HEK293T (cell line): ENCODE measurements at places on chromosomes 6 and 20.

DNA sequence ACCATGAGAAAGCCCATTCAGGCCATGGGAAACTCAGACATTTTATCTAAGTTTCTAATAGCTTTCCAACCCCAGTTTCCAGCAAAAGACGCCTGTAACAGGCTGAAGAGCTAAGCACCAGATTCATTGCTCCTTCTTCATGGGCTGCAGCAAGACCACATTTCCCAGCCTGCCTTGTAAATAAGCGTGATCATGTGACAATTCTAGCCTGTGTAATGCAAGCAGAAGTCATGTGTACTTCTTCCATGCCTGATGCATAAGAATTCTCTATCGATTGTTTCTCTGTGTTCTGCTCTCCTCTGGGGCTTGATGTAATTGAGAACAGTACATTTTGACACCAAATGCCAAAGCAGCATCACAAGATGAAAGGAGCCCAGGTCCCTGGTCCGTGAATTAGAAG is 6.8 kb downstream of the PCSK2 start:
- DNase-seq, result no peak

DNA sequence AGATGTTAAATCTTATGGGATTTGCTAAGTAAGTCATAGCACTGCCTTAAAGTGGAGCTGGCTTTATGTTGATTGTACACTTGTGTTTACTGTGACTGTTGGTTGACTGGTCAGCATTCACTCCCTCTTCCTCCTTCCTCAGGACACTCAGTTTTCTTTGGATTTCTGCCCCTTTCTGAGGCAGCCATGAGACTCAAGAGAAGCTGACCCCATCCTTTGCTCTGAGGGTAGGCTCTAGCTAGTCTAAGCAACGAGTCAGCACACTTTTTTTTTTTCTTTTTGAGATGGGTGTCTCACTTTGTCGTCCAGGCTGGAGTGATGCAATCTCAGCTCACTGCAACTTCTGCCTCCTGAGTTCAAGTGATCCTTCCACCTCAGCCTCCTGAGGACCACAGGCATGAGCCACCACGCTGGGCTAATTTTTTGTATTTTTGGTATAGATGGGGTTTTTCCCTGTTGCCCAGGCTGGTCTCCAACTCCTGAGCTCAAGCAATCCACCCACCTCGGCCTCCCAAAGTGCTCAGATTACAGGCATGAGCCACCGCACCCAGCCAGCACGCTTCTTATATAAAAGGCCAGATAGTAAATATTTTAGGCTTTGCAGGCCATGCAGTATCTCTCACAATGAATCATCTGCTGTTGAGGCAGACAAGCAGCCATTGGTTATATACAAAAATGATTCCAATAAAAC is 191.4 kb downstream of the NFATC2 start:
- DNase-seq, result no peak

DNA sequence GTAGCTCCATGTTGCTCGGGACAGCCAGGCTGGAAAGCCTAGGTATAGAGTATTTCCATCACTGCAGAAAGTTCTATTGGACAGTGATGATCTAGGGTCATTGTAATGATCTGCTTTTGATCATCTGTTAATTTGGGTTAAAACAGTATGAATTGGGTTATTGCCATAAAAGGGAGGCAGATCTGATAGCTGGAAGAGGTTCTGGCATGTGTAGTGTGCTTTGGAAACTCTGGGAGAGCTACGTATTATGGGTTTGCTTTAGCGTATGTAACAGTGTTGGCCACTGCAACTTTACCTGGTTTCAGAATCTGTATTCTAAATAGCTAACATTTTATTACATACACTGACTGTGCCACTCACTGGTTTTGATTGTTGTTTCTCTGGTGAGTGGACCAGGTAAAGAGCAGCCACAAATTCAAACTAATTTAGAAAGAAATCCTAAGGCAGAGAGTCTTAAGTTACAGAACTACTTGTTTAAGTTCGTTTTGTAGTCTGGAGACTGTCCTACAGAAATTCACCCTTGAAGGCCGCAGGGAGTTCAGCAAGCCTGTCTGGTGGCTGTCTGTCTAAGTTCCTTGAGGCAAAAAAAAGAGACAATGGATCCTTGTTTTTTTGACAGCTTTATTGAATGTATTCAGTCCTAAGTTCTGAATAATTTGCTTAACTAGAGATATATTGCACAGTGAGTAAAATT is 300.3 kb downstream of the PRL start:
- DNase-seq, result no peak

- DNase-seq, result no peak
These were observed 17.8 kb downstream of the LRFN2 start for GRCh38 chr6:40569162-40569910.

DNA sequence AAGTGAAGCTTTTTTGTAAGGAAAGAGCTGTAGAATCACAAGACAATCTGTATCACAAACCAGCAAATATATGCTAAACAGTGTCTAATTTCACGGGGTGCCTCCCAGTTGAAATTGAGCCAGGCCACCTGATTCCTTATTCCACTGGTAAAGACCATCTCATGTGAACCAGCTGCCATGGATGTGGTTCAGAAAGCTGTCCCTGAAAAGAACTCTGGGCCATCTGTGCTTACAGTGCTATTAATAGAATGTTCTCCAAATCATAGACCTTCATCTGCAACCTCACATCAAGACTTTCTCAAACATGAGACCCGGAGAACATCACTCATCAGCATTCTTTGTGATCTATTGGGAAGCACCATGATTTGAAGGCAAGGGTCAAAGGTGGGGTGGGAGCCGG is 89.7 kb downstream of the FBXO5 start:
- no peak for DNase-seq

GRCh38 chr6:41957117-41957516 is 15.5 kb upstream of the CCND3 start:
- DNase-seq, result no peak

DNA sequence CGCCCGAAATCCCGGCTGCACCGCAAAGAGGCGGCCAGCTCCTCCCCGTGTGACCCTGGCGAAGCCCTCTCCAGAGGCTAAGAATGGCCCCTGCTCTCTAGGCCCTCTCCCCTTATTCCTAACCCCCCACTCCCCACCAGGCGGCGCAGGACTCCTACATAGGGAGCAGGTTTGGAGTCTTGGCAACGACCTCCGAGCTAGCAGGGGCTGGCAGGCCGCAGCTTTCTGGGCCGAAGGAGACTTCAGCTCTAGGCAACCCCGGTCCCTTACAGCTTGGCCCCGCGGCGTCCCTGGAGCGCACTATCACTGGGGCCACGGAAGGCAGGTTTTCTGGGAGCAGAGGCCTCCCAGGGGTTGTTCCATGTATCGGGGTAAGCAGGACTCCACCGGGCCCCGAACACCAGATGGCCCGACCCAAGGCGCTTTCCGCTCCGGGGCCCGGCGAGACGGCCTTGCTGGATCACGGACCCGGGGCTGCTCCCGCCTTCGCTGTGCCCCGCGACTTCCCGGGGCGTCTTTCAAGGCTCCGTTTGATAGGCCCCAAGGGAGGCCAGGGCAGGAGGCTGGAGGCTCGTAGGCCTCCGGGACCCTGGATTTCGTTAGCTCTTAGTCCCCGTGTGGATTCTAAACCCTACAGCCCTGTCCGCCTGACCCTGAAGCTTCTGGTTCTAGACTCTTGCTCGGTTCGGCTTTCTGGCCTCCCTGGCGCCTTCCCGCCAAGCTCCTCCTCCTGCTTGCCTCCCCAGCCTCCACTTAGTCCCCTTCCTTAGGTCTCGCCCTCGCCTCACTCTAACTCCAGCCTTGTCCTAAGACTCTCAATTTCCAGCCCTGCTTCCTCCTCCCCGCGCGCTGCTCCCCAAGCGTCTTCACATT is 1.9 kb downstream of the SLC32A1 start:
- DNase-seq, result no peak

GRCh38 chr6:135955099-135955498 is 103.6 kb downstream of the PDE7B start:
- DNase-seq, result no peak
